ENCODE measurements at places on chromosomes 16 and 17.
A peak's percentile ranks its signal among the peaks of the same experiment; 100 is the strongest.

DNA sequence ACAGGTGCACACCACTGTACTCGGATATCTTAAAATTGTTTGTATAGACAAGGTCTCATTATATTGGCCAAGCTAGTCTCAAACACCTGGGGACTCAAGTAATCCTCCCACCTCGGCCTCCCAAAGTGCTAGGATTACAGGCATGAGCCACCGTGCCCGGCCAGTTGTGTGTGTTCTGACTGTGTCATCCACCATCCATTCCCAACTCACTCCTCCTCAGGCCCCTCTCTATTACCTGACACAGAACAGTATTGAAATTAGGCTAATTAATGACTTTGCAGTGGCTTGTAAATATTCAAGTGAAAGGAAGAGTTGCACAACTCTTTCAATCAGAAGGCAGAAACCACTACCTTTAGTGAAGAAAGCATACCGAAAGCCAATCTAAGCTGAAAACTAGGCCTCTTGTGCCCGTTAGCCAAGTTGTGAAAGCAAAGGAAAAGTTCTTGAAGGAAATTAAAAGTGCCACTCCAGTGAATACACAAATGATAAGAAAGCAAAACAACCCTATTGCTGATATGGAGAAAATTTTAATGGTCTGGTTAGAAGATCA lies 28.7 kb downstream of the GOSR1 start:
- peaks cover 21% of the 10 kb centered on the region for H3K36me3 ChIP-seq
- DNase-seq: no peak
- H3K4me1 ChIP-seq: peaks cover 22% of the 10 kb centered on the region
- peaks cover 2% of the 10 kb centered on the region for H3K27me3 ChIP-seq
- H3K27ac ChIP-seq: no peak overlapping the region

- no peaks in the 10 kb centered on the region for H3K4me1 ChIP-seq
- DNase-seq: peak; percentile 4
- H3K27ac ChIP-seq: no peak overlapping the region
- H3K4me3 ChIP-seq: no peak overlapping the region
- no peaks in the 10 kb centered on the region for H3K36me3 ChIP-seq
Observed at GRCh38 chr17:55398689-55399088, 22.9 kb downstream of the MMD start.

GRCh38 chr17:8697323-8697741 lies 47.3 kb downstream of the CCDC42 start:
- no peak for DNase-seq
- H3K4me1 ChIP-seq: peaks cover 19% of the 10 kb centered on the region
- no peak overlapping the region for H3K27ac ChIP-seq
- H3K27me3 ChIP-seq: peaks cover 19% of the 10 kb centered on the region

DNA sequence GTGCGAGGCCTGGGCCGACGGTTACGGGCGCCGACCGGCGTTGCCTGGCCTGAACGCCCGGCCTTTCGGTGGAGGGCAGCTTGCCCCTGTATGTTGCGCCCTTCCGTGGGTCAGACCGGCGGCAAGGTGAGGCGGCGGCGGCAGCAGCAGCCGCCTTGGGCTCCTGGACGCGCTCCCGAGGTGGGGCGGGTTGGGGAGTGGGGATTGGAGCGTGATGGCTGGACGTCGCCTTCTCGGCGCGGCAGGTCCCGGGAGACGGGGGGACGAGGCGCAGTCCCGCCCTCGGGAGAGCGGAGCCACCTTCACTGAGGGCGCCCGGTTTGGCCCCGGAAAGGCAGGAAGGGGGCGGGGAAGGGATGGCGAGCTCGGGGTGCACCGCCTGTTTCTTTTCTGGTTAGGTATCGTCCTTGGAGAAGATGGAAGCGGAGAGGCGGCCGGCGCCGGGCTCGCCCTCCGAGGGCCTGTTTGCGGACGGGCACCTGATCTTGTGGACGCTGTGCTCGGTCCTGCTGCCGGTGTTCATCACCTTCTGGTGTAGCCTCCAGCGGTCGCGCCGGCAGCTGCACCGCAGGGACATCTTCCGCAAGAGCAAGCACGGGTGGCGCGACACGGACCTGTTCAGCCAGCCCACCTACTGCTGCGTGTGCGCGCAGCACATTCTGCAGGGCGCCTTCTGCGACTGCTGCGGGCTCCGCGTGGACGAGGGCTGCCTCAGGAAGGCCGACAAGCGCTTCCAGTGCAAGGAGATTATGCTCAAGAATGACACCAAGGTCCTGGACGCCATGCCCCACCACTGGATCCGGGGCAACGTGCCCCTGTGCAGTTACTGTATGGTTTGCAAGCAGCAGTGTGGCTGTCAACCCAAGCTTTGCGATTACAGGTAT lies 671 bp downstream of the DGKE start:
- H3K27me3 ChIP-seq: no peaks in the 10 kb centered on the region
- H3K4me1 ChIP-seq: peaks cover 65% of the 10 kb centered on the region
- DNase-seq: peak; percentile 22
- H3K27ac ChIP-seq: peak overlapping the region; percentile 66
- H3K36me3 ChIP-seq: peaks cover 20% of the 10 kb centered on the region

GRCh38 chr17:80426671-80427326 lies 11.8 kb downstream of the ENDOV start:
- DNase-seq: peak; percentile 37
- peaks cover 2% of the 10 kb centered on the region for H3K27me3 ChIP-seq
- no peaks in the 10 kb centered on the region for H3K4me1 ChIP-seq
- H3K4me3 ChIP-seq: no peak overlapping the region
- H3K27ac ChIP-seq: no peak overlapping the region
- no peaks in the 10 kb centered on the region for H3K36me3 ChIP-seq

- peak overlapping the region; percentile 71 for H3K27ac ChIP-seq
- peaks cover 13% of the 10 kb centered on the region for H3K36me3 ChIP-seq
- peaks cover 2% of the 10 kb centered on the region for H3K27me3 ChIP-seq
- H3K4me1 ChIP-seq: peaks cover 89% of the 10 kb centered on the region
Observed at GRCh38 chr17:66353937-66354401, 51.6 kb downstream of the PRKCA start.

GRCh38 chr17:17913695-17914332 lies 58.4 kb downstream of the TOM1L2 start:
- peak; percentile 88 for DNase-seq
- H3K4me3 ChIP-seq: peak overlapping the region; percentile 70
- peaks cover 44% of the 10 kb centered on the region for H3K4me1 ChIP-seq

All from HFFc6 (cell line).